NCI-H460 (cell line): ENCODE measurements at places on chromosomes 6 and 20. TPM values are rescaled to one million over a fixed set of nuclear protein-coding genes. Genes with fewer than 3 reads are reported as not detected.

GRCh38 chr6:137214931-137215330 is 4.3 kb downstream of the IFNGR1 start:
- DNase-seq: no peak

DNA sequence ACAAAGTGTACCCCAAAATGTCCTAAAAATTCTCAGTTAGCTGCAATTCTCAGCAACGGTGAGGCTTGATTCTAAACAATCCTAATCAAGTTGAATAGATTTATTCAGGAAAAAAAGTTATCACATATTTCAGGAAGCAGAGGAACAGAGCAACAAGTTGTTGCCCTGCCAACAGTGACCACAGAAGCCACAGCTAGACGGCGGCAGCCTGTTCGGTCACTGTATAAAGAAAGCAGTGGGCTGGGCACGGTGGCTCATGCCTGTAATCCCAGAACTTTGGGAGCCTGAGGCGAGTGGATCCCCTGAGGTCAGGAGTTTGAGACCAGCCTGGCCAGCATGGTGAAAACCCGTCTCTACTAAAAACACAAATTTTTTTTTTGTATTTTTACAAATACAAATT is 171.2 kb upstream of the BMP5 start:
- no peak for DNase-seq

DNA sequence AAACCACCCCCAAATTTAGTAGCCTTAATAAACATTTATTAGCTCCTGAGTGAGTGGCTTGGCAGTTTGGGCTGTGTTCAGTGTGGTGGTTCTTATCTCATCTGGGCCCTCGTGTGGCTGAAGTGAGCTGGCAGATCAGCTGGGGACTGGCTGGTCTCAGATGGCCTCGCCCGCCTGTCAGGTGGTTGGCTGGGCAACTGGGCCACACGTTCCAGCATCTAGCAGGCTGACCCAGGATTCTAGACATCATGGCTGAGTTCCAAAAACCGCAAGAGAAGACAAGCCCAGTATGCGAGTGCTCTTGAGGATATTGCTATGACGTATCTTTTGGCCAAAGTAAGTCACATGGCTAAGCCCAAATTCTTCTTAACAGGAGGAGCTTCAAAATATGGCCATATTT is 28.9 kb downstream of the EIF2S2 start:
- no peak for DNase-seq

The HLA-DMB gene
- total RNA-seq: not detected in 2 replicates

The HTR1E gene
- not detected in 2 replicates for total RNA-seq

DNA sequence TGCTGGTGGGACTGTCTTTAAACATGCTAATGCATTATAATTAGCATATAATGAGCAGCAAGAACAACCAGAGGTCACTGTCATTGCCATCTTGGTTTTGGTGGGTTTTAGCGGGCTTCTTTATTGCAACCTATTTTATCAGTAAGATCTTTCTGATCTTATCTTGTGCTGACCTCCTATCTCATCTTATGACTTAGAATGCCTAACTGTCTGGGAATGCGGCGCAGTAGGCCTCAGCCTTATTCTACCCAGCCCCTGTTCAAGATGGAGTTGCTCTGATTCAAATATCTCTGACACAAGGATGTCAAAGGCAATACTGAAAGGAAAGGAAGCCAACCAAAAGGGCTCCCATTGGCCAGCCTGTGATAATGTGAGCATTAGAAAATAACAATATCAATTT is 29.8 kb upstream of the SEC63 start:
- no peak for DNase-seq

- no peak for DNase-seq
Observed at GRCh38 chr20:47018381-47018780, 123.7 kb downstream of the EYA2 start.

- no peak for DNase-seq
Observed at GRCh38 chr20:48262466-48262865, 477.2 kb upstream of the SULF2 start.

The TP53TG5 gene
- total RNA-seq: not detected in 2 replicates

DNA sequence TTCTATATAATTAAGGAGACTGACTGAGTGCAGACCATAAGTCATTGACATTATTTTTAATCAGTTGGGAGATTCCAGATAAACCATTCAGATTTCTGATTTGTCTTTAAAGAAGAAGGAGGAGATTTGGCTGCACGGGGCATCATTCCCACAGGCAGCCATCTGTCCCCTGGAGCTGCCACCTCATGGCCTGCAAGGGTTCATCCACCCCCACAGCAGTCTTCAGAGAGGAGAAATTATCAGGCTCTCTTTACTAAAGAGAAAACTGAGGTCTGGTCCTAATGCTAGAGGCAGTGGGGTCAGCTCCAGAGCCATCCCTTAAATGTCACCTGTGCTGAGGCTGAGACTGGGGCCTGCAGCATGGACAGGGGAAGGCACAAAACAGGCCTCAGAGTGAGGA is 501.3 kb upstream of the SULF2 start:
- no peak for DNase-seq

GRCh38 chr6:135412761-135413160 is 84.8 kb downstream of the AHI1 start:
- no peak for DNase-seq

- peak; percentile 90 for DNase-seq
Observed at GRCh38 chr6:137707590-137708360, 159.3 kb upstream of the TNFAIP3 start.

DNA sequence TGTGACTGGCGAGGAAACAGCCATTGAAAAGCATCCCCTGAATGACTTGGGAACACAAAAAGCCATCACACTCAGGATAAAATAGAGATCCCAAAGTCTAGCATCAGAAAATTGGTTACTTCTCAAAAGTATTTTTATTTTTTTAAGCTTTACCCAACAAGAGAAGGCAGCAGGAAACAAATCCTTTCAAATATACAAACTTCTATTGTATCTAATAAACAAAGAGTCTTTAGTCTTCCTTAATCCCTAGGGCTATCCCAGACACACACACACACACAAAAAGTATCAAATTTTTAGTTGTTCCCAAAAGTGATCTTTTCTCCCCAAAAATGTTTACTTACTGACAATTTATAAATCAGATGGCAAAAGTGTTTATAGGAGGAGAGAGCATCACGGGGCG is 33.2 kb upstream of the MARCKS start:
- no peak for DNase-seq

The RGS17 gene
- total RNA-seq: 0.14 and 0.20 TPM in 2 replicates

The OLIG3 gene
- total RNA-seq: 0.12 TPM in 2 replicates
